Stimulated activated naive CD8-positive, alpha-beta T cell treated with anti-CD3 and anti-CD28 coated beads, Interleukin-15, Interleukin-2, amounts not matched to agents 100 U/mL and 50 U/mL, for 24 hours (primary cell): ENCODE measurements at places on chromosomes 16 and 17.

GRCh38 chr16:47278306-47278970 lies 134.7 kb upstream of the NETO2 start:
- no peak for DNase-seq

DNA sequence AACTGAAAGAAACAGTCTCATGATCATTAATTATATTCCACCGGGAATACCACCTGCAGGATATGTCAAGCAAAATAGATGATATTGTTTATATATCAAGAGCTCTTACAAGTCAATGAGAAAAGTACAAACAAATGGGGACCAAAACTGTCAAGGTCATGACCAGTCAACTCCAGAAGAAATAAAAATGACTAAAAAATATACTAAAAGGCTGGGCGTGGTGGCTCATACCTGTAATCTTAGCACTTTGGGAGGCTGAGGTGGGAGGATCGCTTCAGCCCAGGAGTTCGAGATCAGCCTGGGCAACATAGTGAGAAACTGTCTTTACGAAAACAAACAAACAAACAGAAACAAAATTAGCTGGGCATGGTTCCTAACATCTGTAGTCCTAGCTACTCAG lies 49.8 kb upstream of the SCNN1B start:
- DNase-seq = no peak

GRCh38 chr17:19290066-19290705 lies 53.0 kb downstream of the EPN2 start:
- DNase-seq = no peak

DNA sequence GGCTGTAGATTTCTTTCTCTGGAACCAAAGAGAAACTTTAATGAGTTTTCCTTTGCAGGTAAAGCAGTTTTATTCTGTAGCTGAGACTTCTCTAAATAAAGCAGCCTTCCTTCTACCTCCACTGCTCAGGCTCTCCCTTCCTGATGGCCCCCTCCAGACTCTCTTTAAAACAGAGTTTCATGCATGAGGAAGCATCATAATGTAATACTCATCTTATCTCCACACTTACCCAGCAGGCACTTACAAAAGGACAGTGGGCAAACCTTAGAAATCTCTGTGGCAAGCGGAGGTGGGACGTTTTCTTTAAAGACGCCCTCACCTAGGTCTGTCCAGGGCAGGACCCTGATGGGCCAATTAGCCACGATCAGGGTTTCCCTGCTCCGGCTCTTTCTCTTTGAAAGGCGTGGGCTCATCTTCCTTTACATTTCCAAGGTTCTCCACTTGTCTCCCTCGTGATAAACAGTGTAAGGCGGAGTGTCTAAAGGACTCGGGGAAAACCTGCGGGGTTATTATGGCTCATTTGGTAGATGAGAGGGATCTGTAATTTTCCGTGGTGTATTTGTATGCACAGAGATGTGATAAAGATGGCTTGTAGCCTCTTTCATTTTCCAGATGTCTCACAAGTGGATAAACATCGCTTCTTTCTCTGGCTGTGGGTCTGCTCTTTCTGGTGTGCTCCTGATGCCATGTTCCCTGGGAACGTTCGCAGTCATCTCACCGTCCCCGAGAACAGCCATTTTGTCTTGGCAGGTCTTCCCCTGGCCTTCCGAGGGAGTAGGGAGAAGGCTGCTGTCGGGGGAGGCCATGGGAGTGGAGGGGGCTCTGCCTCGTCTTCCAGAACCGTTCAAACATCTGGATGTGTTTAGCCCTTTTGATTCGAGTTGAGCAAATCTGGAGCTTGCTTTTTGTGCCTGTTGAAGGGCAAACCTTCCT lies 239.0 kb downstream of the CCDC182 start:
- DNase-seq = no peak

GRCh38 chr16:54542805-54543505 lies 256.4 kb upstream of the IRX3 start:
- no peak for DNase-seq

DNA sequence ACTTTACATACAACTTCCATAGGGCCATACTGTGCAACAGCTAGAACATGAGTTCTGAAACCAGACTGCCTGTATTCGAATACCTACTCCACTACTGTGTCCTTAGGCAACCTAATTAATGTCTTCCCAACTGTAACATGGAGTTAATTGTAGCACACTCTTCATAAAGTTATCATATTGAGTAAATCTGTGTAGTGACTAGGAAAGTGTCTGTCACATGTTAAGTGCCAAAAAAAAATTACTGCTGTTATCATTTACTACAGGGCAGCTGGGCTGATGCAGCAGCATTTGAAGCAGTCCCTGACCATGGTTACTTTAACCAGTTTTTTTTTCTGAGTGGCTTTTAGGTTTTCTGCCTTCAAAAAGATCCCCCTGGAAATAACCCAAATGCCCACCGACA lies 10.9 kb upstream of the ZNF23 start:
- no peak for DNase-seq

- DNase-seq = no peak
These were observed 25.5 kb upstream of the ZNF750 start for GRCh38 chr17:82865274-82865673.

DNA sequence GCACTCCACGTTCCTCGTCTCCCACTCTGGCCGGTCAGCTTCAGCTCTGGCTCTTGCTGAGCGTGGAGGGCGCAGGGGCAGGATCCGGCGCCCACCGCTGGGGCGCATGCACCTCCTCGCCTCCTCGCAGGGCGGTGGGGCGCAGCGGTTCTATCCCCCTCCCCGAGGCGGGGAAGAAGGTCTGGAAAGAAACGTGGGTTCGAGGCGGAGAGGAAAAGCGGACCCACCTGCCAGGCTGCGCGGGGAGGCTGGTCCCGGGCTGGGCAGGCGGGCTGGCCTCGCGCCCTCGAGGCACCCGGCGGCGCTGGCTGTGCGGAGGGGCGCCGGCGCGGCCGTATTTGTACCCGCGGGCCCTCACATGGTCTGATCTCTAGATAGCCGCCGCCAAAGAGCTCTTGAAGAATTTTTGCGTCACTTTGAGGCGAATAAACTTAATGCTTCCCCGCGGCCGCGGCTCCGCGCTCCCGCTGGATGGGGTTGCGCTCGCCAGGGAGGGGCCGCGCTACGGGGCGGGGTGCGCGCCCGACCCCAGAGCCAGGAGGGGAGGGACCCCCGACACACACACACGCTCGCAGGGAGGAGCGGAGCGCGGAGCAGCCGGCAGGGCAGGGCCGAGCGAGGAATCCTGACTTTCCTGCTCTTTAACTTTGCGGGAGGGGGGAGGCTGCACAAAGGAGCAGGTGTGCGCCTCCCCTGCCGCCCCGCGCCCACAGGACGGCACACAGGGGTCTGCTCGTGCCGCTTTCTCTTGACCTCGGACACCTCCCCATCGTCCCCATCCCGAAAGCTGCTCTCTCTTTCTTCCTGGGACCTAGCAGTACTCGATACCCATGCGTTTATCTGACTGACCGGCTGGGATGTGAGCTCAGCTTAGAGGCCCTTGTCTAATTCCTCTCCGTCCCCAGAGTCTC lies at the start of gene SLC6A4:
TSS of gene SLC6A4 (minus strand) at position 312 of the 911 bp plus-strand sequence. CDS start 13,739 bp downstream, outside the sequence.
- DNase-seq = no peak

- DNase-seq = no peak
These were observed at the start of gene OR1A2 for GRCh38 chr17:3197219-3197618. Gene OR1A2 (plus strand): TSS chr17:3197519. CDS start chr17:3197519, 0 bp downstream.

GRCh38 chr17:29749045-29749825 lies 126.5 kb upstream of the CORO6 start:
- DNase-seq = no peak

GRCh38 chr16:84888450-84888849 lies 68.7 kb downstream of the CRISPLD2 start:
- no peak for DNase-seq

- DNase-seq = peak; percentile 13
These were observed 39.2 kb downstream of the FTO start for GRCh38 chr16:53743149-53743566.
